ENCODE measurements at places on chromosomes 6 and 20.

DNA sequence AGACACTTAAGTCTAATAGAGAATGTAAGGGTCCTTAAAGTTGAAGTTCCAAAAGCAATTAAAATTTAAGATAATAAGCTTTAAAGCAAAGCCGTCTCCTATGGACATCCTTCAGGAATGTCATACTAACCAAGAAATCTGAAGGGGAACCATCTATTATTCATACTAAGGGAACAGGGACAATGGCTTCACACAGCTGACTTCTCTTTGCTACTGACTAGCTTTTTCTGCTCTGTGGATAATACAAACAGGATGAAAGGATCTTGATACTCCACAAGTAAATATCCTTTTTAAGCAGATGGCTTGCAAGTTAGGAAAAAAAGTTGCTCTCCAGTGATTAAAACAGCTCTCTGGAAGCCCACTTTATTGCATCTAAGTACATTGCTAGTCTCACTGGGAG lies 178.6 kb downstream of the BACH2 start:
- DNase-seq = no peak

DNA sequence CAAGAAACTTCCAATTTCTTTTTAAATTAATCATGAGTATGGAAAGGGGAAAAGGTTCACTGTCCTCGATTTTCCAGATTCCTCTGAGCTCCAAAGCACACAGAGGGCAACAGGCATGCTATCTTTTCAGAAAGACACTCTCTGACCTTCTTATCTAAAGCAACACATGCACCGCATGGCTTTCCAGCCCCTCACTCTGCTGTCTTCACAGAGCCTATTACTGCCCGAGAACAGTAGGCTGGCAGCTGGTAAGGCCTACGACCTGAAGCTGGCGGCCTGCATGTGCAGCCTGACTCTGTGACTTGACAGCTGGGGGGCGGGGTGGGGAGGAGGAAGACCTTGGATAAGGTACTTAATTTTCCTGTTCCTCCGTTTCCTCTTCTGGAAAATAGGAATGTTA lies 86.3 kb downstream of the ELOVL4 start:
- DNase-seq = no peak

DNA sequence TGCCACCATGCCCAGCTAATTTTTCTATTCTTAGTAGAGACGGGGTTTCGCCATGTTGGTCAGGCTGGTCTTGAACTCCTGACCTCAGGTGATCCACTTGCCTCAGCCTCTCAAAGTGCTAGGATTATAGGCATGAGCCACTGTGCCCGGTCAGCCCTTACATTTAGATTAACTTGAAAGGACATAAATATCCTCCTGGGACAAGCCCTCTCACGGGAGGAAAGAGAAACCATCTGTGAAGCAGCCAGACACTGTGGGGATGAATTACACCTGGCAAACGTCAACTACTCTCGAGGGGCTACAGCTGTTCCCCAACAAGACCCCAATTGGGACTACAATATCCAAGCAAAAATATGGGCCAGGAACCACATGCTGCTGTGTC lies 32.7 kb upstream of the SAMHD1 start:
- DNase-seq = no peak

DNA sequence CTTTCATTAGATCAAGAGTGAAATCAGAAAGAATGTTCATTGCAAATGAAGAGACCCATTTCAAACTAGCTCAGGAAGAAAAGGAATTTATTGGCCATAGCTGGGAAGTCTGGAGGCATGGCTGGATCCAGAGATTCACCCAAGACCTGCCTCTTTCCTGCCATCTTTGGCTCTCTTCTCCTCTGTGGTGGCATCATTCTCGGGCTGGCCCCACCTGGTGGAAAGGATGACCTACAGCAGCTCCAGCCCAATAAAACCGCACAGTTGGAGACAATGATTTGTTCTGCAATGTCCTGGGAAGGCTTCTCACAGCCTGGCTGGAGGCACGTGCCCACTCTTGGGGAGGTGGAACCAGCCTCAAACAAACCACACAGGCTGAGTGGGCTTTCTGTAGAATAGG lies 18.1 kb upstream of the FERMT1 start:
- no peak for DNase-seq

DNA sequence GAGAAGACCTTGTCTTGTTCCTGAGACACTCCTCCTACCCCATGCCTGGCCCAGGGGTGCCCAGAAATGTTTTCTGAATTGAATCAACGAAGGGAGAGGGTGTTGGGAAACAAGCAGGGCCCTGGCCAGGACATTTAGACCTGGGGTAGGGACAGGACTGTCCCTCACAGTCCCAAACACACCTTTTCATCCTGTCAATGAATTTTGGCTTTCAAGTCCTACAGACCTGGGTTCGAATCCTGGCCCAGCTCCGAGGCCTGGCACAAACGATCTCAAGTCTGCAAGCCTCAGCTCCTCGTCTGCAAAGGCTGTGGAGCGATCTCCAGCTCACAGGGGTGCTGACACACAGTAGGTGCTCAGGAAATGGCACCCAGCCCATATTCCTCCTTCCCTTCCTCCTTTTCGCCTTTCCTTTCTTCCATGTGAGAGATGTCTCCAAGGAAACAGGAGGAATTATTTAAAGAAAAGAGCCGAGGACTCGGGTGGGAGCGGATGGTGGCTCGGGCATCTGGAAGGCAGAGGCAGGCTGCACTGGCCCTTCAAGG lies 7.3 kb upstream of the DLGAP4 start:
- DNase-seq = no peak

DNA sequence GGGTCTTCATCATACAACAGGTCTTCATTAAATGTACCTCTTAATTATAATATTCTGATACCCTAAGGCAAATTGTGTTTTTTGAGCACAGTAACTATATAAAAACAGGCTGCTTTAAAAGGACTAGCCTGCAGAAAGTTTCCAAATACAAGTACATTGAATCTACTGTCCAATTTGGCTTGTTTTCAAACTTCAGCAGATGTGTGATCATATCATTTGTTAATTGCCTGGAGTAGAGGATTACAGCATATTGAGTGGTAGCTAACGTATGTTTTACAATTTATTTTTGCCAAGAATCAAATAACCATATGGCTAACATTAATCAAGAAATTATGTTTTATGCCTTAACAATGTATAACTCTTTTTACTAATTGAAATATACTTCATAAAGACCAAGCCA lies 12.6 kb downstream of the TINAG start:
- no peak for DNase-seq

- no peak for DNase-seq
These were observed 59.0 kb downstream of the CD164 start for GRCh38 chr6:109323241-109323640.

GRCh38 chr6:111792914-111793700 lies 80.1 kb downstream of the FYN start:
- DNase-seq = peak; percentile 4

- no peak for DNase-seq
These were observed 455.0 kb upstream of the SOX4 start for GRCh38 chr6:21138336-21139069.

DNA sequence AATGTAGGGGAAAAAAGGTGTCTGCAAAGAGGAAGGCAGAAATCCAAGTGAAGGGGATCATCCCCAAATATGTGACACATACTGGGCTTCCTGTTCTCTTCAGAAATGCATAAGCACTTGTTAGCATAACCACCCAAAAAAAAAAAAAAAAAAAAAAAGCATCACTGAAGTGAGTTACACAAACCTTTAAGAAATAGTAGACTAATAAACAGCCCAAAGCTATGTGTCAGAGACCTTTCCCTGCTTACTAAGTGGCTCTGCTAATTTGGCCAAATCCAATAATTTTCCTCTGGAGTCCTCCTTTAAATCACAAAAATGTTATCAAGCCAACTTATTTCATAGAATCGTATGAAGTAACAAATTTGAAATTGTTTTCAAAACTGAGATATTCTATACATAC lies 7.5 kb upstream of the DST start:
- no peak for DNase-seq

GRCh38 chr6:52571099-52571755 lies 5.6 kb downstream of the TRAM2 start:
- DNase-seq = no peak

DNA sequence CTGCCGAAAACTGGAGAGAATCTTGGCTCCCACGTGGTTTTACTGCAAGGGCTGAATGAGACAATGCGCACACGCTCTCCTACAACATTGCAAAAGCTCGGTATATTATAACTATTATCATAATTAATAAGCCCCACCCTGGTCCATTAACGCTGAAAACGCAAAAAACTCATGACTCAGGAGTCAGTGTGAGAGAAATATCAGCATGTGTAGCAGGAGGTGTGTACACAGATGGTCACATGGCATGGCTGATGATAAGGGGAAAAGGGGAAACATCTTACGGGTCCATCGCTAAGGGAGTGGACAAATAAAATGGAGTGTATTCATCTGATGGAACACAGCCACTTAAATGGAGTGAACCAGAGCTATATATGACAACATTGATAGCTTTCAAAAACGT lies 29.2 kb downstream of the CDH22 start:
- DNase-seq = no peak

DNA sequence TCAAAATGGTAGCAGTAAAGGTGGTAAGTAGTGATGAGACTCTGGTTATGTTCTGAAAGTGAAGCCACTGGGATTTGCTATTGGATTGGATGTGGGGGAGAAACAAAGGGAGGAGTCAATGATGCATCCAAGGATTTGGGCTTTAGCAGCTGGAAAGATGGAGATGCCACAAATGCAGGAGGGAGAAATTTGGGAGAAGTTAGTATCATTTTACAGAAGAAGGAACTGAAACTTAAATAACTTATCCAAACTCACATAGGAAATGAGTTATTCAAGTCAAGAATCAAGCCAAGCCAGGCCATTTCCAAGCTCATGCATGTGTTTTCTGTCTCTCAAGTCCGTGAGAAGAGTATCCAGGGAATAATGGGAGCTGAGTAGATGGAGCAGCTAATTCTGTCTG lies 155.1 kb upstream of the TNFAIP3 start:
- DNase-seq = no peak

DNA sequence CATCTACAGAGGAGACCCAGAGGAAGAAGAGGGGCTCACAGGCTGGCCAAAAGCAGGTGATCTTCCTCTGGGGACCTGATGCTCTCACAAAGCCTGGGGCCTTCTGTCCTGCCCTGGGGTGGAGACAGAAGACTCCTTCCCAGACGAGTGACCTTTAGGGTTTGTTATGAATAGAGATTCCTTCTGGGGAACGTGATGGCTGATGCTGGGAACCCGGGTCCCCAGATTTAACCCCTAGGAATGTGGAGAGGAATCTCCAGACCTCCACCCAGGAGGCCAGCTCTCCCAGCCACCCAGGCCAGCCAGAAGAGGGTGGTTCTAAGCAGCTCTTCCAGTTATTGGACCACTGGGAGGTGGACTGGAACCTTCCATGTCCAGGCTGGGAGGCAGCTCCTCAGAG lies 16.8 kb upstream of the CCN5 start:
- no peak for DNase-seq

DNA sequence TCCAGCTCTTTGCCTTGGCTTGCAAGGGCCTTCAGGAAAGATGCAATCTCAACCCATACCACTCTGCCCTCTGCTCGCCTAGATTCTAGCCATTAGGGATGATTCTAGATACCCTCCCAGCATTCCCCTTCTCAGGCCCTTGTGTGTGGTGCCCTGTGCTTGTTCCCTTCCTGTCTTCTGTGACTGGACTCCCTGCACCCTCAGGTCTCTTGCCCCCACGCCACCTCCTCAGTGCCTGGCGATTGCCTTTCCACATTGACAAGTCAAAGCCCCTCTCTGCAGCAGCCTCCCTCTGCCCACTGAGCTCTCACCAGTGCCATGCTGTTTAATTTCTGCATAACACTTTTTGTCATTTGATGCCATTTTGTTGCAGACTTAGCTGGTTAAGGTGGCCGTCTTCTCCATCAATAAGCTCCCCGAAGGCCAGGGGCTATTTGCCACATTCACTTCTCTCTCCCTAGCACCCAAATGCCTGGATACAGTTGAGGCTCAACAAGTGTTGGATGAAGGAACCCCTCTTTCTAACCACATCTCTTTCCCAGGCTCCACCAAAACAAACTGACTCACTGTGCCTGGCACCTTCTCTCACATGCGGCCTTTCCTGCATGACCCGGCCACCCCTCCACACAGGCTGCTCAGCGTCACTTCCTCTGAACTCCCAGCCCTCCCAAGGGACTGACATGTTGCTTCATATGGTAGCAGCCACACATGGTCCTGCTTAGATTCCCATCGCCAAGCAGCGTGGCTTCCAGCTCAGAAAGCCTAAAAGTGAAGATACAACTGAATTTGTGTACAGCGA lies 4.6 kb upstream of the TXNDC5 start:
- no peak for DNase-seq

DNA sequence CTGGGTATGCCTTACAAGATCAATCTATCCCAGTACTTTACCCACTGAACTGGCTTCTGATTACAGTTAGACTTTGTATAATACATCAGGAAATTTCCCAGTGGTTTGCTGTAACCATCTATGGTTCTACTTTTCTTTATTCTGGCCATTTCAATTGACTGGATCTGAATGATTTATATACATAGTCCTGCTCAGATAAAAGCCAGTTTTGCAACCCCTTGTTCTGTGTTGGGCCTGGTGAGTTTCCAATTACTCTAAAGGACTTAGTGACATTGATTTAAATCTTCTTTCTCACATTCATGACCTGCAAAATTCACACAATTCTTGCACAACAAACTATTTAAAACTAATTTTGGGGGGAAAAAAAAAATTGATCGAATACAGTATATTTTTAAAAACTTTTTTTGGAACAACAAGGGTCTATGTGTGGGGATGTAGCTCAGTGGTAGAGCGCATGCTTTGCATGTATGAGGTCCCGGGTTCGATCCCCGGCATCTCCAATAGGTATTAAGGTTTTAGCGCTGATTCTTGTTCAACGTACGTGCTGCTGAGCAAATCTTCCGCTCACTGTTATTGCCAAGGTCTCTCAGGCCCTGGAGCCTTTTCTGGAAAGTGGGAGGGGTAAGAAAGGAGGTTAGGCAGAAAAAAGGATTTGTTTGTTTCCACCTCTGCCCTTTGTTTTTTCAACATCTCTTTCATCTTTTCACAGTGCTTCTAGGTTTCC lies 117.5 kb downstream of the GPX5 start:
- DNase-seq = no peak

GRCh38 chr6:73579389-73579788 lies 58.6 kb upstream of the EEF1A1 start:
- no peak for DNase-seq

DNA sequence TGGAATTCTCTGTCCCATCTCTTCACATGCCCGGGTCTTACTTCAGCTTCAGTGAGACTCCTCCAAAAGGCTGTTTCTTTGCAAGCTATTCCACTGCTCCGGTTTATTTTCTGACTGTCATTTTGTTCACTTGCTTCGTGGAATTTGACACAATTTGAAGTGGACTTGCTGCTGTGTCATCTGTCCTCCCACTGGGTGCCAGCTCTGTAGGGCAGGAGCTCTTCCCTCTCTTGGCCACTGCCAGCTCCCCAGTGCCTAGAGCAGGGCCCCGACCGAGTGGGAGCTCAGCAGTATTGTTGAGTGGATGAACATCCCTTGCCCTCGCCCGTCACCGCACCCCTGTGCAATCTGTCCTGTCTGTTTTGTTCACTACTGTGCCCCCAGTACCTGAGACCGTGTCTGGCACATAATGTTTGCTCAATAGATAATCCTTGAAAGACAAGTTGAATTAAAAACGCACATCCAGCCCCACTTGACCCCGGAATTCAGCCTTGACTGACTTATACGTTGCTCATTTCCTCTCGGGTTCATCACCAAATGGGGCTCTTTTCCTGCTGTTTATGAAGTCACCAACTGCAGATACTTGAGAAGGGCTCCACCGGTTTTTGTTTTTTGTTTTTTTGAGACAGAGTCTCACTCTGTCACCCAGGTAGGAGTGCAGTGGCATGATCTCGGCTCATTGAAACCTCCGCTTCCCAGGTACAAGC lies 170.3 kb upstream of the KCNG1 start:
- no peak for DNase-seq

GRCh38 chr6:103983011-103983410 lies 876.7 kb downstream of the HACE1 start:
- no peak for DNase-seq
